ENCODE measurements at places on chromosomes 7 and 10.

- no peak for DNase-seq
These were observed 63.4 kb upstream of the BET1 start for GRCh38 chr7:94067506-94067905.

- DNase-seq, result no peak
These were observed 59.7 kb downstream of the GALNT11 start for GRCh38 chr7:152085131-152085530.

GRCh38 chr10:126880926-126881325 lies 24.3 kb upstream of the DOCK1 start:
- no peak for DNase-seq

DNA sequence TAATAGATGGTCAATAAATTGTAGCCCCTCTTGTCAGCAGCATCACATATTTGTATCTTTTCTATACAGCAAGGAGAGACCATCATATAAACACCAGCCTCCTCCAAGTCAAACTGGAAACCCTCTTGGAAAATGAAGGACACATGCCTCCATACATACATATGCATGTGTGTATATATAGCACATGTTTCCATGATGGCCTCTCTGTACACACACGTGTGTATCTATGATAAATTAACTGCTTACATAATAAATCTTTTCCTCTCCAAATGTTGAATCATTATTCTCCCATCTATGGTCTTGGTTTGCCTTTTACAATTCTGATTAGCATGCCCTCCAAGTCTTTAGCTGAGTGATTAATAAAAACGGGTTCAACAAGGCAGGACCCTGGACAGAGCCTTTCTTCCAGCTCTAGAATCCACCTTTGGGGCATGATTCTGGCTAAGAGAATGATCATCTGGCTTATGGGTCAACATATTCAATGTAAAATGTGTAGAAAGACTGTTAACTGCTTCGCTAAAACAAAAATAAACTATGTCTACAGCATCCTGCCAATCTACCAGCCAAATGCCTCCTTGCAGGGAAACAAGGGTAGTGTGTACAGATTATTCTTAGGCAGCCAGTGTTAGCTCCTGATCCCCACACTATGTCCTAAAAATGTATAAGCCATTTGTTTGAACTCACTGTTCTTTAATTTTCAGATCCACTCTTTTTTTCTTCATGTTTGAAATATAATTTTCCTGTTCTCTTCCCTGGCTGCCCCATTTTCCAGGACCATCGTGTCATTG lies 70.0 kb downstream of the CRTAC1 start:
- DNase-seq, result no peak

DNA sequence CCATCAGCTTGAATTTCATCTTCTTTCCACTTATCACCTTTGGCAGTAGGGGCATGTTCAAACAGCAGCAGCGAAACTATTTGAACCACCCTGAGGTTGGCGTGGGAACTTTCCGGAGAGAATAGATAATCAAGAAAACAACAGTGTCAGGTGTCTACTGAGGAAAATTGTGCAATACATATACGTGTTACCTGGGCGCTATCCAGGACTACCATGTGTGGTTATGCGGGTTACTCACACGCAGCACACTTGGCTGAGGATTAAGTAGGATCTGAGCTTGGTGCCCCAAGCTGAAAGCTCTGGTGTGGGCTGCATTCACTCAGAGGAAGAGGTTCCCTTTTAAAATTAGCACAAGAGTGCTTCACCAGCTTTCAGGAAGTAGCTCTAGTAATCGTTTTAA lies 8.8 kb upstream of the ABI1 start:
- no peak for DNase-seq

GRCh38 chr7:44711528-44711927 lies 37.1 kb upstream of the ZMIZ2 start:
- no peak for DNase-seq

DNA sequence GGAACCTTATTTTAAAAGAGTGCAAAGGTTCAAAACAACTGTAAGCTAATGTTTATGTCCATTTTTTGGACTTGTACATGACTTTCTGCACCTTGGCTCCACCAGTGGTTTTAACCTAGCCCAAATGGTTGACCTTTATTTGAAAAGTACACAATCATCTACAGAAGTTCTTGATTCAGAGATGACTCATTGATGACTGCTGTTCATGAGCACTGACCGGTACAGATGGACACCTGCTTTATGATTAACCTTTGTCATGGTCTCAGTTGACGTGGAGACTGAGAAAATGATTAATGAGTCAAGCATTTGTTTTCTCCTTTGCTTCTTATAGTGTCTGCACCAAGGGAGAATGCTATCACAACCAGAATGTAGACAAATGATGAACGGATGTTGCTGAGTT lies 55.7 kb upstream of the PTER start:
- no peak for DNase-seq

DNA sequence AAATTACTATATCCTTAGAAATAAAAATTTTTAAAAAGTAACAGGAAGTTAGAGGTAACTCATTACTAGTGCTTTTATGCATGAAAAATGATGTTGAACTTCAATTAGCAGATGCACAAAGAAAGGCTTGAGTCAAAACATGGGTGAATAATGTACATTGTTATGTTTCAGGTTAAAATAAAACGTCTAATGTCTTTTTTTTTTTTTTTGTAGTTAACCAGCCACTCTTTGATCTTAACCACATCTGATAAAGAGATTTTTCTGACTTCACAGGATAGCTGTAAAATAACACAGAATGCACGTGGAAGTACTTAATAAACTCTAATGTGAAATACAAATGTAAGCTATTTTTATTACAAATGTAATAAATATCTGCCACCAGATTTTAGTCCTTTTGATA lies 61.7 kb downstream of the GSAP start:
- DNase-seq, result no peak

- no peak for DNase-seq
These were observed 298.9 kb upstream of the PITRM1 start for GRCh38 chr10:3471472-3471871.

DNA sequence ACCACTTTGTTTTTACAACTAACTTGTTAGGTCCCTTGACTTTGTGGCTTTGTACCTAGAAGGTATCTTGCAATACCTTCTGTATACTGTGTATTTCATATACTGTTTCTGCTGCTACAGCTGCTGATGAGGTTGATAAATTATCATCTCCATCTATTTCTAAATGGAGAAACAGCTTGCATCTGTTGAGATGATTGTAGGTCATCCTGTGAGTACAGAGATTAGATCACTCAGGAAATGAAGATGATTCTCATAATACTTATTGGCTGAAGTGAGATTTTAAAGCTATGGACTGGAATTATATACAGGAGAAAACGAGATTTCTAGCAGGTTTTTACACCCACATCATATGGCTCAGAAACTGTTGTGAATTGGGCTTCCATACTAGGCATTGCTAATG lies 280.5 kb downstream of the KCND2 start:
- DNase-seq, result no peak

- no peak for DNase-seq
These were observed 6.5 kb downstream of the TSPAN14 start for GRCh38 chr10:80460399-80461207.

DNA sequence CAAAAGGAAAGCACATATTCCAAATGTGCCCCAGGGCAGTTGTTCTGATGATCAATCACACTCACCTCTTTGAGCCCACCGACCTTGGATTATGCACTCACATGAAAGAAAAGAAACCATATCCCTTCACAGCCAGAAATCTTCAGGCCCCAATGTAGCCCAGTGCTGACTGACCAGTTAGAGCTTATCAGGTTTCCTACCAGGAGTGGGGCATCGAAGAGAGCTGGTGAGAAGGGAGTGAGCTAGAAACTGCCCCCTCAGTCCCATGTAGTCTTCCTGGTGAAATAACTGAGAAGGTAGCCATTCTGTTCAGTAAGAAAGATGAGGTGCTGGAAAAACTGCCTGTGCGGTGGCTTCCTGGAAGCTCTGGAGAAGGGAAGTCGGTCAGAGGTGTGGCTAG lies 32.2 kb downstream of the NRCAM start:
- no peak for DNase-seq

DNA sequence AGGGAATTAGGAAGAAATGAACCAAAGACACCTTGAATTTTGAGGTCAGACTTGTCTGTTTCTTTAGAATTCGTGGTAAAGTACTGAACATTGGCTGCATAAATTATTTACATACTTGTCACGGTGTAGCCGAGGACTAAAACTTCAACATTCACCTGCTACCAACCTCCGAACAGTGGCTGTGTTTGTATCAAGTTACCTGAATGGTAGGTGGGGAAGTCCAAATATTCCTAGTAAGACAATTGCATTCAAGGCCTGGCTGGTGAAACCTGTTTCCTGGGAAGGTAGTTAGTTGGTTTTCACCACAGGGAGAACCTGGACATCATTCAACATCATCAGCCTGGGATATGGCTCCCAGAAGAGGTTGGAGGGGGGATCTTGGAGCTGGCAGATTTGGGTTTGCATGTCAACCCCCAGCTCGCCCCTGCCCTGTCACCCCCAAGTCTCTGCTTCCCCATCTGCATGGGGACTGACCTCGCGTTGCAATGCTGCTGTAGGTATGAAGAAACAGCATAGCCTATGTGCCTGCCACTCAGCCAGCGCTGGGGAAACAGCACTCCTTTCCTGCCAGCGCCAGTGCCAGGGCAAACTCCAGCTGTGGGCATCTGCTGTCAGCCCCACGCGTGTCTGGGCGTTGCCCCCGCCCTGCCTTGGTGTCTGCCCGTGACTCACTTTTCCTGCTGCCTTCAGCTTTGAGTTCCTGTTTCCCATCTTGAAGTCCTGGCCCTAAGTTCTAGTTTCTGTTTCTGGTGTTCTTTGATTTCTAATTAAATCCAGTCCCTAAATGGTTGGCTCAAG lies 12.7 kb upstream of the LARP4B start:
- DNase-seq, result peak; percentile 33

GRCh38 chr7:596819-597182 lies 77.2 kb upstream of the PDGFA start:
- DNase-seq, result no peak

GRCh38 chr7:47988496-47989386 lies 9.3 kb upstream of the HUS1 start:
- no peak for DNase-seq

DNA sequence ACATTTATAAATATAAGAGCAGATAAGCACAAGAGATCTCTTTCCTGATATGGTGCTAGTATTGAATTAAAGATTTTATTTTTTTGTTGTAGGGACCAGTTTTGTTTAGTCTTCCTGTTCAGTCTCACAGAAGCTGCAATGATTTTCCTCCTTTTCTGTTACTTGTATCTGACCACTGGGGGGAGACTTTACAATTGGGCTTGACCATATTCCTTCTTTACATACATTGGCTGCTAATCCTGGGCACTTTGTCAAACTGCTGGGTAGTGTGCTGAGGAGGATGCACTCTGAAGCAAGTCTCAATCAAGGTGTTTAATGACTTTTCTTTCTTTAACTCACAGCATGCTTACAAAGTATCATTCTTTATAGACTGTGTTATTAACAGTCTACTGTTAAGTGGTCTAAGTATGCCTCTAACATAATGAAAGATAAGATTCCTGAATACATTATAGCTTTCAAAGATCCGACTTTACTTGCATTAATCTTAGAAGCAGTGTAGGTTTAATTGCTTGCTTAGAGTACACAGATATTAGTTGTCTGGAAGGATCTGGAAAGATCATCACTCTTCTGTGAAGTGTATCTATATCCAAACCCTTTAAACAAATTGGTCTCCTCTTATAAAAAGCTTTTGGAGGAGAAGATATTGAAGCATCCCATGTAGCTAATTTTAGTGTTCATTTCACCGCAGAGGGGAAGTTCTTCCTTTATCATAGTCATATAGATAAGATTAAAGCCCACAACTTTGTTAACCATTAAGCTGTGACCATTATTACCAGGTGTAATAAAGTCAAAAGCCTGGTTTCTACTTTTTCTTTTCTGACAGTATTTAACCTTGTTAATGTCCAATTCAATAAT lies 3.1 kb downstream of the PALS2 start:
- DNase-seq, result no peak

DNA sequence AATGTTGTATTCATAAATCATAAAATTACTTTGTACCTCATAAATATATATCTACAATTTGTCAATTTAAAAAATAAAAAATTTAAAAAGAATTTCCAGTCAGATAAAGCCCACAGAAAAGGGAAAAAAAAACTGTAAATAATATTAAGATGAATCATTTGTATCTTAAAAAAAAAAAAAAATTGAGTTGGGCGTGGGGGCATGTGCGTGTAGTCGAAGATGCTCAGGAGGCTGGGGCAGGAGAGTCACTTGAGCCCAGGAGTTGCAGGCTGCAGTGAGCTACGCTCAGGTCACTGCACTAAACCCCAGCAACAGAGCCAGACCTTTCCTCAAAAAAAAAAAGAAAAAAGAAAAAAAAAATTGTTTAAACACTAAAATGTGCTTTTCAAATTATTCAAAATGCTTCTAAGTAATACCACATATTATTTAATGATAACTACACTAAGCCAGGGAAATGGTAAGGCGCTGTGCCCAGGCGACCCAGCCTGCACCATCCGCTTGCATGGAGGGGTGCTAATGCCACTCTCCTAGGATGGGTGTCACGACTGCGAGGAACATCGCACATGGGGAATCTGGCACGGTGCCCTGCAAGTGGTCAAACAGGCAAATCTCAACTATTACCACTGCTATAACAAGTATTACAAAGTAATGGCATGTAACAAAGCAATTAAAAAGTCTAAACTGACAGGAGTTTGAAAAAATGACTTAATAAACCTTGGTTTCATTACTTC lies 15.4 kb downstream of the GLUD1 start:
- no peak for DNase-seq

DNA sequence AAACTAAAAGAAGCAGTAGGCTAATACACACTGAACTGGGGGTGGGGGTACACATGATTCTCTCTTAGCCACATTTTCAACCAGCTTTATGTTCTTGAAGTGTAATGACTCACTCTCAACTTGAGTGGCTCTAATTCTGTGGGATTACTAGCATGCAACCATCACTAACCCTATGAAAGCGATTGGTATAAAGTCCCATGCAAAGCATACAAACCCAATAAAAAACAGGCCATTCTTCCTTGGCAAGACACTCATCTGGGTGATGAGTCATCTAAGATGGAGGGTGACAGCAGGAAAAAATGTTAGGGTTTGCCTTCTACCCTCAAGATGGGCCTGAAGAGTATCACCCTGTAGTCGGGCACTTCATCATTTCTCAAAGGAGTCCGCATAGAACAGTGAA lies 14.9 kb upstream of the PON3 start:
- DNase-seq, result no peak

DNA sequence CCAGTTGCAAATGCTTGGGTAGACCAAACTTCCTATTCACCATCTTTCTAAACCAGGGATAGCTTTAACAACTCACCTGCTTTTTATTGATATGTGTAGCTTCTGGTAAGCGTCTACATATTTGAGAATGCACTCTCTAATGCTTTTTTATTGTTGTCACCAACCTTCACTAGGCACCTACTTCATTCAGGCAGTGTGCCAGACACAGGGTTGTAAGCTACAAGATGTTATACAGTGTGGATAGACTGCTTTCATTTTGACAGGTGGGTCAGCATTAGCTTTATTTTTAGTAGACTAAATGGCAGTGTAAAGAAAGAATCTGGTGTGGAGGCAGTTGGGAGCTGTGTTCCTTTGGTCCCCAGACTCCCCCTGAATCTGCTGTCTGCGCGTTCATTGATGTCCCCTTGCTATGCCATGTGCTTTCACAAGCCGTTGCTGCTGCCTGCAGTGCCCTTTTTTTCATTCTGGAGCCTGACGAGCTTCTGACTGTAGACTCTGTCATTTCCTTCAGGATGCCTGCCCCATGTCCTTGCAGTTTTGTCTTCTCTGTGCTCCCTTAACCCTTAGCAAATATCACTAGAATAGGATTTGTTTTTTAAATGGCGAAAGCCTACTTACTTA lies 32.1 kb downstream of the NRF1 start:
- DNase-seq, result no peak
